Upper lobe of right lung (tissue), 1 donor: ENCODE measurements at places on chromosomes 2 and 18.

- DNase-seq = no peak
Observed at GRCh38 chr18:3747176-3747973, 297.4 kb downstream of the TGIF1 start.

GRCh38 chr2:13550285-13551231, 833.8 kb downstream of the TRIB2 start:
- DNase-seq = no peak

DNA sequence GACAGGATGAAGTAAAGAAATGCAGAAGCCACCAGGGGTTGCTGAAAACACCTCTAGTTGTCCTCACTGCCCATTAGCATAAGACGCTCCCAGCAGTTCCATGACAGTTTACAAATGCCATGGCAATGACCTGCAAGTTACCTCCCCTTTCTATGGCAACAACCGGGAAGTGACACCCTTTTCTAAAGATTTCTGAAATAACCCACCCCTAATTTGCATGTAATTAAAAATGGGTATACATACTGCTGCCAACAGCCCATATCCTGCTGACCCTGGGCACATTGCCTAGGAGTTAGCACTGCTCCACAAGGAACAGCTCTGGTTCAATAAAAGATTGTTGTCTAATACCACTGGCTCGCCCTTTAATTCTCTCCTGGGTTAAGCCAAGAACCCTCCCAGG, 178.3 kb upstream of the LRATD1 start:
- DNase-seq = no peak

DNA sequence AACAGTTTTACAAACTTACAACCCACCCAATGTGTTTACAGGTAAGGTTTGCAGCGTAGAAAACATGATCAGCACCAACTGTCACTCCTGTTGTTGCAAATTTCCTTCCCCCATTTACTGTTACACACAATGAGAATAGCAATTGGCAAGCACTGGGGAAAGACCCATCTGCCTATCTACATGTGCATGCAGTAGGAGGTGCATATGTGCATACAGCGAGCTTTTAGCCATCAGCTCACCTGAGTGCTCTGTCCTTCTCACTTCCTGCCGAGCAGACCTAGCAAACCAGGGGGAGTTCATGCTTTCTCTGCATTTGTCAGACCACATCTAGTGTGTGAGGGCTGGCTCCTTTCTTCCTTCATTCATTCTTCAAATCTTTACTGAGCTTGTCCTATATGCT, 49.9 kb upstream of the ARL4C start:
- no peak for DNase-seq

- no peak for DNase-seq
Observed at GRCh38 chr2:3267869-3268704, 109.5 kb downstream of the EIPR1 start.
